ENCODE measurements at places on chromosomes 6 and 20.

DNA sequence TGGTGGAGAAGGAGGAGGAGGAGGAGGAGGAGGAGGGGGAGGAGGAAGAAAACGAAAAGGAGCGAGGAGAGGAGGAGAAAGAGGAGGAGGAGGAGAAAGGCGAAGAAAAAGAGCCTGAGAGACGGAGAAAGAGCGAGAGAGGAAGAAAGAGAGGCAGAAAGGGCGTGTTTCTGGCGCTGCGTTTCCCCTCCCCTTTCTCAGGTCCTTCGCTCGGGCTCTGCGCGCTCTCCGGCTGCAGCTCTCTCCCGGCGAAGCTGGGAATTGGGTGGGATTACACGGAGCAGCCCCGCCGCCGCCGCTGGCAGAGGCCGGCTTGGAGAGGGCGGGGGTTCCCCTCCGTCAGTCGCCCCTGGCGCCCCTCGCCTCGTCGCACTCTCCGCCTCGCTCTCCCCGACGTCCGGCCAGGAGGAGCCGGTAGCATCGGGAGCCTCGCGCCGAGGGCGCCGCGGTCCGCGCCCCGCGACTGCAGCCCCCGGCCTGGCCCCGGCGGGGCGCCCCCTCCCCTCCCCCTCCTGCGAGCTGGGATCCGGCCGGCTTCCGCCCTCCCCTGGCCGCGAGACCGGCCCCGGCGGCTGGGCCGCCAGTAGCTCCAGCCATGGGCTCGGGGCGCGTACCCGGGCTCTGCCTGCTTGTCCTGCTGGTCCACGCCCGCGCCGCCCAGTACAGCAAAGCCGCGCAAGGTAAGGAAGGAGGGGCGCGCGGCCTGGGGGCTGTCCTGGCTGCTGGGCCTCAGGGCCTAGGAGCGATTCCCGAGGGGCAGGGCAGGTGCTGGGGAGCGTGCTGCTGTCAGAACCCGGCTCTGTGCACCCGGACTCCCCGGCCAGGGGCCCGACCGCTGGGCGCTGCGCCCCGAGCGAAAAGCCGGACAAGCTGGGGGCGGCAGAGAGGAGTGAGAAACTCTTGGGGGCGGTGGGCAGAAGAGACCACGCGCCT lies at the start of gene SCUBE3:
SCUBE3 (plus strand) TSS at position 133 of the 933 bp plus-strand sequence; CDS start at position 596, 463 bp downstream.
- no peak for DNase-seq

GRCh38 chr6:107716688-107717089 lies 107.4 kb downstream of the SCML4 start:
- peak; percentile 57 for DNase-seq

DNA sequence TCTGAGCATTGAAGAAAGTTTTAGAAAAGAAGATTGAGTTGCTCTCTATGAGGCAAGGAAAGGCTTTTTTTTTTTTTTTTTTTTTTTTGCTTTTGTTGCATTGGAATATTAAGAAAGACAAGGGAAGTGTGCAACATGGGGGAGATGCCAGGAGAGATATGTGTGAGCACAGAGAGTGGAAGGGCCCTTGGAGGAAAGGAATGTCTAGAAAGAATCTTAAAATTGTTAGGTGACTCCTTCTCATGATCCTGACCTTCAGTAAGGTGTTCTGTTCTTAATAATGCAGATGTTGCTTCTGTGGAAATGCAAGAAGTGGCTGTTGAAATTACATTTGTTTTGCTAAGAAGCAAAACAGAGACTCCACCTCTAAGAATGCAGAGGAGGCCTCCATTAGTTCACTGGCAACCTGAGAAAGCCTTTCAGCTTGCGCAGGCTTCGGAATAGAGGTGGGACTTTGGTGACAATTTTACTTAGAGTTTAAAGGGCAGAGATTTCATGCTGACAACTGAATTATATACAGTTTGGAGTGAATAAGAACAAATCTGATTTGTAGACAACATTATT lies 118.0 kb upstream of the ASCC3 start:
- DNase-seq: no peak

- no peak for DNase-seq
Observed at GRCh38 chr20:23436681-23437080, 2.8 kb upstream of the CSTL1 start.

DNA sequence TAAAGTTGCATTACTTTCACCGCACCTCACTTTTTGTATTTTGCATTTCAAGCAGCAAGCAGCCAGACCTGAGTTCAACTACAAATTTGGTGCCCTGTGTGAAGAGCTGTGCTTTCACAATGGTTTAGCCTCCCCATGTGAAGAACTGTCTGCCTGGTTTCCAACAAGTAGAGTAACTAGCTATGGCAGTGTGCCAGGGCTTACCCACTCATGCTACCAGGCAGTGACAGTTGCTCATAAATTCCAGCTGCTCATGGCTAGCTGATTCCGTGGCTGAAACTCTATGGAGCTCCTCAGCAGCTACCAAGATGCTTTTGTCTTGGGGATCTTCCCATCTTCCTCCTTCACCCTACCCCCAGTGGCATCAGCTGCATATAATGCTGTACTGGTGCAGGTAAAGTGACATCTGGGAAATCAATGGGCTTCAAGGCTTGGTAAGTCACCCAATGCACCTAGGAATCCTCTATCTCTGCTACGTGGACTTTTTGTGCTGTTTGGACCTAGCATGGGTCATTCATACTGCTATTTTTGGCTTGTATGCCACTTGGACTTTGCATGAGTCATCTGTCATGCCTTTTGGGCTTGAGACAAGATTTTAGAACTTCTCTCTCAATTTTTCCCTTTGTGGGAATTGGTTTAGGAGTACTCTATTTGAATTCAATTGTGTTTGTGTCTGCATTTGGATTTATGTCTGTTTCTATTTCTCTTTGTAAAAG lies 176.5 kb upstream of the GJE1 start:
- no peak for DNase-seq

GRCh38 chr6:4358414-4359107 lies 223.2 kb upstream of the ECI2 start:
- no peak for DNase-seq

- DNase-seq: no peak
Observed at GRCh38 chr20:61912665-61913422, 152.8 kb downstream of the TAF4 start.

DNA sequence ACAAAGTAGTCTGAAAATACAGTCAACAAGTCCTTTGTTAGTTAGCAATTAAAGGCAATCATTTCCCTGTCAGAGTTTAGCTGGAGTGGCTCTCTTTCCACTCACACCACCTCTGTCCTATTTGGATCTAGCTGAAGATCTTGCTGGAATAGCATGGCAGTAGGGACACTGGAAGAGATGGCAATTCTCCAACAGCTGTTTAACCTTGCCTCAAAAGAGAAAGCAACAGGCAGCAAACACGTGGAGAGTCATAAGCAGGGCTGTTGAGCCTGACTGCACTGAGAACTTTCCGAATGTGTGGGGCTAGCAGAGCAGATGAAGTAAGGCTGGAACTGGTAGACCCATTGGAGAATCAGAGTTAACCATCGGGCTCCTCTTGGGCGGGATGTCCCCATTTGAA lies 38.0 kb upstream of the PRSS35 start:
- DNase-seq: no peak

- no peak for DNase-seq
Observed at GRCh38 chr6:158647501-158647900, 2.4 kb upstream of the SYTL3 start.
